Uterus (tissue), 4 donors: ENCODE measurements at places on chromosomes 2 and 18.

DNA sequence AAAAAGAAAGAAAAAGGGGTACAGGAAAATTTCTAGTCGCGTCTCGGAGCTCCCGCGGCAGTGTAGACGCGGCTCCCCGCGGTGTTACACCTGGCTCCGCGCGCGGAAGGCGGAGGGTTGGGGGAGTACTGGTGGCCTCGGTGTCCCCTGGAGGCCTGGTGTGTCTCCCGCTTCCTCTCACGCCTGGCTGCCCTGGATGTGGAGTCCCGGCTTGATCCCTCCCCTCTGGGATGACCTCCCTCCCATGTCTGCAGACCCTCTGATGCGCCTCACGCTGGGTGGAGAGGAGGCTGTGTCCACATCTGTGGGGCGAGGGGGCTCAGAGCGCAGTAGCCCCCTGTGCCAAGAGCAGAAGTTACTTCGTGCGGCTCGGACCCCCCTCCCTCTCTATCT lies 1.2 kb downstream of the KIF5C start:
- DNase-seq = no peak

DNA sequence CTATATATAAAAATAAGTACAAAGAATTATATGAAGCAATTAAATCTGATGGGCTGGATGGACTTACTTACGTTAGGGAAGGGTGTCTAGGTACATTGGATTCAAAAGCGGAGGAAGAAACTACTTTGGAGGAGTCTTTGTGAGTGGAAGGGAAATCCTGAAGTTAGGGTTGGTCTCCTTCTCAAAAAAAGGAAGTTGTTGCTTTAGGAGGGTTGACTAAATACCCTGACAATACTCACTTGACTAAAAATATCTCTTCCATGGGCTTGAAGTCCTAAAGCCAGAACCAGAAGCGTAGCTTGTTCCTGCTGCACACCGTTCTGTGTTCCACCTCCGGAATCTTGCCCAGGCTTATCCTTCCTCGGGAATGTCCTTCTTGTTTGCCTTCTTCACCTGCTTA lies 143.3 kb upstream of the ZEB2 start:
- DNase-seq = no peak

- DNase-seq = peak; percentile 69
Observed at GRCh38 chr18:48790226-48790863, 160.4 kb downstream of the SMAD7 start.

- no peak for DNase-seq
Observed at GRCh38 chr2:53527056-53527455, 240.5 kb upstream of the CHAC2 start.

DNA sequence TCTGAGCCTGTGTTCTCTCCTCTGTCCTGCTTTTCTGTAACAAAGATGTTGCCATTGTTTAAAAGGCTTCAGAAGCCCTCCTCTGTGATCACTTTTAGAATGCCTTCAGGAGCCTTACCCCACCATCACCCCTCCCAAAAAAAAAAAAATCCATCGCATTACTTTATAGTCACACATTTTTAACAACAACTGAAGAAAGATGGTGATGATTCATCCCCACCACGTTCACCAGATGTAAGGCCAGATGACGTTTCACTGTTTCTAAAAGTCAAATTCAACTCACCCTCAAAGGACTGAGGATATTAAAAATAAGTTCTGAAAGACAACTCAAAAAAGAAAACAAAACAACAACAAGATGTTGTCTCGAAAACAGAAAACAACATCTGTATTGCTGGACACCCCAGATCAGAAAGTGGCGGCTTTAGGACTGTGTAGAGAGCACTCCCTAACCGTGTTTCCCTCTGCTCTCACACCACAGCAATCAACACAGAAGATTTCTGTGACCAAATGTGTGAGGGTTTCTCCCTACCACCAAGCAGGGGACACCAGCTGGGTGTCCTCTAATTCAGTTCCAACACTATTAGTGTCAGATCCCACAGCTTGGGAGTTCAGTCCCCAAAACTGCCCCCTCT lies 61.9 kb upstream of the CREB1 start:
- DNase-seq = no peak

DNA sequence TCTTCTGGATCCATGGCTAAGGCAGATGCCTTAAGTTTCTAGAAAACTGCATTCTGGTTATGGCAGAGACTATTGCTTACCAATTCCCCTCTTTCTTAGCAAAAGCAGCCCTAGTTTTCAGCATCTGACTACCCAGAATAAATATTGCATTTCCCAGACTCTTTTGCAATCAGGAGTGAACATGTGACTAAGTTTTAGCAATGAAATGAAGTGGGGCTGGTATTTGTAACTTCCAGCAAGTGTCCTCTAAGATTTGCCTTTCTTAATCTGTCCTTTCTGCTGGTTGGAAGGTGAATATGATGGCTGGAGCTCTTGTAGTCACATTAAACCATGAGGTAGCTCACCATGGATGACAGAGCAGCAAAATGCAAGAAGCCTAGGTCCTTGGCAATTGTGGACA lies 132.9 kb upstream of the PKDCC start:
- DNase-seq = no peak

GRCh38 chr18:67864677-67865340 lies 348.3 kb upstream of the DSEL start:
- no peak for DNase-seq
